Brain microvascular endothelial cell (primary cell): ENCODE measurements at places on chromosomes 16 and 17.
A peak's percentile ranks its signal among the peaks of the same experiment; 100 is the strongest.

GRCh38 chr16:58348986-58349385, 43.3 kb upstream of the GINS3 start:
- DNase-seq = no peak

DNA sequence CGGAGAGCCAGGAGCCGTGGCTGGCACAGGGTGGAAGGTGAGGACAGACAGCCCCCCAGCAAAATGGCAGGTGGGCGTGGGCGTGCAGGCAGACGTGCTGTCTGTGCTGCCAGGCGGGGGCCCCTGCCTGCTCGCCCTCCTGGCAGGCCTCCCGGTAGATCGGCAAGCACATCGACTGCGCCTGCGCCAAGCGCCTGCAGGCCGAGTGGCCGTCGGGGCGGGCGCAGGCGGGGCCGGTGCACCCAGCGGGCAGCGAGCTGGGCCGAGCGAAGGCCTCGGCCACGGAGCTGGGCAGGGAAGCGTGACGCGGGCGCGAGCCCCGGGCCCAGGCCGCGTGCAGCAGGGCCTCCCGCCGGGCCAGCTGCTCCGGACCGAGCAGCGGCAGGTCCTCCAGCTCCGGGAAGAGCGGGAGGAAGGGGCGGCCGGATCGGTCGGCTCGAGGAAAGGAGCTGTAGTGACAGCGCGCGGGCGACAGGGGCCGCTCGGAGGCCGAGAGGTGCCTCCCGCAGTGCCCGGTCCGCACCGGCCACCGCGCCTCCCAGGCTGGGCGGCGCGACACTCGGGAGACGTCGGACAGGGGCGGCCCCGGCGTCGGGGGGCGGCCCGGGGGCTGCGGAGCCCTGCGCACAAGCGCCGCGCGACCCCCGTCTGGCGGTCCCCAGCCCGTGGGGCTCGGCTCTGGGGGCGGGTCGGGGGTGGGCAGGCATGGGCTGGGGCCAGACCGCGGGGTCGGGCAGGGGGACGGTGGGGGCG, 16.9 kb downstream of the GRIN2C start:
- DNase-seq = peak; percentile 16

DNA sequence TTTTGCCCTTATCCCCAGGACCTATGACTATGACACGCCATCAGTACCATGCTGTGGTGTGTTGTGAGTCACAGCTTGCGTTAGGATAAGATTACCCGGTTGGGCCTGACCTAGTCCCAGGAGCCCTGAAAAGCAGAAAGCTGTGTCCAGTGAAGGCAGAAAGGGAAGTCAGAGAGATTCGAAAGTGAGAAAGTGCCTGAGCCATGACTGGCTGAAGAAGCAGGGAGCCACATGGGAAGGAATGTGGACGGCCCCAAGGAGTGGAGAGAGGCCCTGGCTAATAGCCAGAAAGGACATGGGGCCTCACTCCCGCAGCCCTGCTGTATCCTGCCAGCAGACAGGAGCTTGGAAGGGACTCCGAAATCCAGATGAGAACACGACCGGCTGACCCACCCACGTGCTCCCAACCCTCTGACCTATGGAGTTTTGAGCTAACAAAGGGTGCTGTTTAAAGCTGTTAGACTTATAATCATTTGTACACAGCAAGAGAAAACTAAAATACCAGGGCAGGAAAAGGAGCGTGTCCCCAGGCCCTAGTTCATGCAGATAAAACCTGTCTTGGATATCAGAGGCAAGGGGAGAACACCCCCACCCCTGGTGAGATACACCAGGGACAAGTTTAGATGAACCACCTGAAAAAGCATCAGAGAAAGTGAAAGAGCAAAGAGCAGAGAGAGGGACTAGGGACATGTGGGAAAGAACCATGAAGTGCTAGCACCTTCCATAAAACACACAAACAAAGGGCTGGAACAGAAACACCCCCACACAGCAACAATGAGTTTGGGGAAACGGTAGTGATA, 115.3 kb downstream of the SLC39A11 start:
- DNase-seq = peak; percentile 95

DNA sequence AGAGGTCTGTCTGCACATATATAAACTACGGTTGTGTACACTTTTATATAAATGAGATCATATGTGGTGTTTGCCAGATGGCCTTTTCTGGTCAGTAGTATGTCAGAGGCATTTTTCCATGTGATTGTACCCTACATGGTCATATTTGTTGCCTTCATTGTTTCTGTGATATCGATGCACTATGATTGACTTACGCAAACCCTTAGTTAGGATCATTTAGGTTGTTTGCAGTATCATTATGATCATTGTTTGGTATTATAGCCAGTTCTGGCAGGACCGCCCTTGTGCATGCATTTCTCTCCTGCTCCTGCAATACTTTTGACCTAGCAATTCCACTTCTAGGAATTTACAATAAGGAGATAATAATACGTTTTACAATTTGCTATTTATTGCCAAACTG, 169.1 kb downstream of the MSI2 start:
- DNase-seq = no peak

DNA sequence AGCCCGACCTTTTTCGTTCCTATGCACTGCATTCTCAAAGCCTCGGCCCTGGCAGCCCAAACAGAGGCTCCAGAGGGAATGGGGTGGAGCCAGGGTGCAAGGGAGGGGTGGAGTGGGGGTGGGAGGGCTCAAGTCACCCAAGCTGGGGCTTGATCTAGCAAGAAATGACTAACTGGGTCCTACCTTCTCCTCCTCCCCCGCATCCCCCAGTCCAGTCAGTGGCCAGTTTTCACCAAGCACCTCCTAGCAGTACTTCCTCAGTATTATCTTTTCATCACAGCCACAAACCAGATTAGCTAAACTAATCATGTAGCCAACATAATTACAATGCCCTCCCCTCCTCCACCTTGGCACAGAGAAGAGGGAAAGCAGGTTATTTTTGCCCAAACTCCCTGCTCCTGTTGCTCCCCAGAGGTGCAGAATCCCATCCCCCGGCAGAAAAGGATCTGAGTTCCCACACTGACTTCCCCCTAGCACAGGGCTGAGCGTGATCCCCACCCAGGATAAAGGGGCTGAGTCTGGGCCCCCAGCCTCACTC, 2.2 kb downstream of the JUP start:
- DNase-seq = peak; percentile 65

GRCh38 chr16:27112093-27112811, 45.5 kb downstream of the C16orf82 start:
- DNase-seq = no peak

GRCh38 chr17:17921192-17922069, 50.8 kb downstream of the TOM1L2 start:
- DNase-seq = peak; percentile 79

- DNase-seq = no peak
Measured at GRCh38 chr17:40319651-40320540, 10.9 kb downstream of the RARA start.

DNA sequence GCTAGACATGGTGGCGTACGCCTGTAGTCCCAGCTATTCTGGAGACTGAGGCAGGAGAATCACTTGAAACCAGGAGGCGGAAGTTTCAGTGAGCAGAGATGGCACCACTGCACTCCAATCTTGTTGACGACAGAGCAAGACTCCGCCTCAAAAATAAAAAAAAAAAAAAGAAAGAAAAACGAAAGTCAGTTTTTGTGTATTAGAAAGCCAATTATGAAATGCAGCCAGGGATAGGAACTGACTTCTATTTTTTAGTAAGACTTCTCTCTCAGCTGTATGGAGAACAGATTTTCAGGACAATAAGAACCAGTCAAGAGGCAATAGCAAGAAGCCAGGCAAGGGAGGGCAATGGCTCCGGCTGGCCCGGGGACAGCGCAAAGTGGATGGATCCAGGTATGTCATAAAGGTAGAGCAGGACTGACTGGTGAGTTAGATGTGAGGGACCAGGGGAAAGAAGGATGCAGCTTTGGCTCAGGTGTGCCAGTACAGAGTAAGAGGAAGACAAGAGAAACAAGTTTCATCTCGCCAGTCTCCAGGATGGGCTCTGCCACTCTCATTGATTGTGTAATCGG, 12.5 kb upstream of the CCL1 start:
- DNase-seq = no peak

GRCh38 chr16:10036956-10037355, 145.3 kb downstream of the GRIN2A start:
- DNase-seq = no peak

GRCh38 chr16:50408001-50408561, 39.3 kb upstream of the BRD7 start:
- no peak for DNase-seq

DNA sequence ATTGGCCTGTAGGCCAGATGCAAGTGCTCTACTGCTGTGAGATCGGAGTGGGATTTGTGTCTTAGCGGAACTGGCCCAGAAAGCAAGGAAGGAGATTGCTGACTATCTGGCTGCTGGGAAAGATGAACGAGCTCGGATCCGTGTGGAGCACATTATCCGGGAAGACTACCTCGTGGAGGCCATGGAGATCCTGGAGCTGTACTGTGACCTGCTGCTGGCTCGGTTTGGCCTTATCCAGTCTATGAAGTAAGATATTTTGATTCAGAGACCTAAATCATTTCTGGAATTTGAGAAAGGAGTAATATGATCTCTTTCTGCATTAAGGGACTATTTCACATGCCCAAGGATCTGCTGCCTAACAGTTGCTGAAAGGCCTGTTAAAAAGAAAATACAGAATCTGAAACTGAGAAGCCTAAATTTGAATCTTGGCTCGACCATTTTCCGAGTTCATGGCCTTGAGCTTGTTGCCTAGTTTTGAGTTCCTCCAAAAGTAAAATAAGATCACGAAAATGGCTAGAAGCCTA, 21.1 kb downstream of the IST1 start:
- peak; percentile 53 for DNase-seq

- DNase-seq = no peak
Measured at GRCh38 chr17:83074486-83075223, 4.8 kb upstream of the METRNL start.

GRCh38 chr16:53084141-53084541, 29.4 kb downstream of the CHD9 start:
- no peak for DNase-seq

GRCh38 chr17:75815399-75815798, 28.8 kb downstream of the UNC13D start:
- DNase-seq = no peak

GRCh38 chr17:72465191-72466024, 344.6 kb downstream of the SOX9 start:
- peak; percentile 94 for DNase-seq

- no peak for DNase-seq
Measured at GRCh38 chr16:4415538-4416199, 727 bp downstream of the CORO7 start.

DNA sequence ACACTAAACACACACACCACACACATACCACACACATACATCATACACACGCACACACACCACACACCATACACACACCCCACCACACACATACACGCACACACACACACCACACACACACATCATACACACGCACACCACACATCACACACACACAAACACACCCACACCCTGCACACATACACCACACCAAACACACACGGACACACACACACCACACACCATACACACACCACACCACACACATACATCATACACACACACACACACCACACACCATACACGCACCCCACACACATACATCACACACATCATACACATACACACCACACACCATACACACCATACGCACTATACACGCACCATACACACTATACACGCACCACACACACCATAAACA, 3.7 kb upstream of the SOX8 start:
- no peak for DNase-seq

DNA sequence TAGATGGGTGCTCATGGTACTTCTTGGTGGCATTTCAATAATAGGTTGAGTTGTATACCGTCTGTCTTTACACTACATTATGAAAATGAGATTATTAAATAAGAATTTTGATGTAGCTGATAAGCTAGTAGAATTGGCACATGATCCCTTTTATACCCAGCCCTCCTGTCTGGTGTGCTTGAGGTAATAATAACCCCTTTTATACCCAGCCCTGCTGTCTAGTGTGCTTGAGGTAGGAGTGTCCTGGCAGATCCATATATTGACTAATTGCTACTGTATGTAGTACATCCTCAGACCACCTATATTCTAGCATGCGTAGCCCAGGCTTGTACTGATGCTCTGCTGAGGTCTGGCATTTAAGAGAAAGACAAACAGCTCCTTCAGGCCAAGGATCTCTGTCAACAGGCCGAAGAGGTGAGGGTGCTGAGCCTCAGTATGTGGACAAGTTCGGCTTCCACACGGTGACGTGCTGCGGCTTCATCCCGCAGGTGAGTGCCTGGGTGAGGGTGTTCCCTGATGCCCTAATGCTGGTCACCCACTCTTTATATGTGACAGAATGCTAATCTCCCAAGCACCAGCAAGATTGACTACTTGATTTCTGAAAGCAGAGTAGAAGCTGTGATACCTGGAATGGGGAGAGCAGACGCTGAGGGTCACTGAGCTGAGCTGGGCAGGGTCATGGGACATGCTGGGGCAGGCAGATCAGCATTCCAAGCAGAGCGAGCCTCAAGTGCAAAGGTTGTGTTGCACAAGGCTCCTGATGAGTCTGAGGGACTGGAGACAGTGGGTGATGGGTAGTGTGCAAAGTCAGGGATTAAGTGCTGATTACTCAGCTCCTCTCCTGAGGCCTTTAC, 5.7 kb downstream of the FN3K start:
- no peak for DNase-seq

DNA sequence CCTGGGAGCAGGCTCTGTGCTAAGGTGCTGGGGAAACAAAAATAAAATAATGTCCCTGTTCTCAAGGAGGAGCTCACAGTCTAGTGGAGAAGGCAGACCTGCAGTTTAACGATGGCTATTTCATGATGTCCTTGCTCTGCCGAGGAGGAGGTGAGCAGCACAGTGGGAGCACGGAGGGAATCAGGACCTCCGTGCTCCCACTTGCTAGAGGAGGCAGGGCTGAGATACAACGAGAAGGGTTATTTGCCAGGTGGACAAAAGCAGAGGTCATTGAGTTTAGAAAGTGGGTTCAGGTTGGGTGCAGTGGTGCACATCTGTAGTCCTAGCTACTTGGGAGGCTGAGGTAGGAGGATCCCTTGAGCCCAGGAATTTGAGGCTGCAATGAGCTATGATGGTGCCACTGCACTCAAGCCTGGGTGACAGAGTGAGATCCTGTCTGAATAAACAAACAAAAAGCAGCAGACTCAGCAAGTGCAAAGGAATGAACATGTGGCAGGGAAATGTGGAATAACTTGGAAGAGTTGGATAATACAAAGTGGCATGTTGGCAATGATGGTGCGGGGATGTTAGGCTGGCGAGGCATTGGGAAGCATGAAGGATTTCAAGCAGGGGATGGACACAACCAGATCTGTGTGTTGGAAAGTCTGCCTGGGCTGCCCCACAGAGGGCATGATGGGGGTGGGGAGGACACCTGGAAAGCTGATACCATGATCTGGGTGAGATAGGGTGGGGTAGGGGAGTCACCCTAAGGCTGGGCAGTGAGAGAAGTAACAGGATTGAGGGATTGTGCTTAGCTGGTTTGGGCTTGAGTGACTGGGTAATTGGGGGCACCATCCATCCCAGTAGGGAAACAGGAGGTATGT, 12.8 kb upstream of the TNS4 start:
- no peak for DNase-seq
